ENCODE measurements at places on chromosomes 12 and 14.
A peak's percentile ranks its signal among the peaks of the same experiment; 100 is the strongest.

- no peak for DNase-seq
Observed at GRCh38 chr12:2344885-2345284, 292.1 kb downstream of the CACNA1C start.

DNA sequence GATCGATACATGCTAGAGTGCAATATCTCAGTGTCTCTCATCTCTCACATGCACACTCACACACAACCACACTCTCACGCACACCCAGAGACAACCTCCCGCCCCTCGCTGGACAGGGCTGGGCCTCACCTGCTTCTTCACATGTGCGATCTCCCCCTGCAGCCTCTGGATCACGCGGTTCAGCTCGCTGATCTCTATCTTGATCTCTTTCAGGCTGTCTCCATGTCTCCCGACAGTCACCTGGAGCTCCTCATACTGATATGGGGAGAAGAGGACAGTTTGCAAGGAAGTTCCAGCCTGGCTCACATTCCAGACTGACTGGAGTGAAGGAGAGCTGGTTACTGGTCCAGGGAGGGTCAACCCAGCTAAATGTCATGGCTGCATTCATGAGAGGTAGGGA is 4.4 kb downstream of the KRT2 start:
- DNase-seq, result no peak

DNA sequence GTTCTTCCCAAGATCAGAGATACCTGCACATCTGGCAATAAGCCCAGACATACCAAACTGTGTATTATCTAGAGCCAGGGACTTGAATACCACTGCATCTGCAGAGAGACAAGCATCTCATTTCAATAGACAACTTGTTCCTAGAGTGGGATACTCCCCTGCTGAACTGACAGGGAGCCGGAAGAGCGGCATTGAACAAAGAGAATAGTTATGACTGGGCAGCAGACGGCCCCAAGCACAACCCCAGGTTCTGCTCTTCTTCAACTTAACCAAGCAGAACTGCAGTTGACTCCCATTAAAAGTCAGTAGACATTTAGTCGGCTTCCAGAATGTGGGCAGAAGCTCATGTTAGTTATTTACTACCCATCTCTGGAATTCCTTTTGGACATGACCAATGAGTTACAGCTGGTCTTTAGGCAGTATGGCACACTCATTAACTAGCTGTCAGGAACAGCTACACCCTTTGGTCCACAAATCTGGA is 112.9 kb downstream of the HMGA2 start:
- DNase-seq, result no peak

- DNase-seq, result no peak
Observed at GRCh38 chr14:56065621-56066290, 52.5 kb upstream of the PELI2 start.

DNA sequence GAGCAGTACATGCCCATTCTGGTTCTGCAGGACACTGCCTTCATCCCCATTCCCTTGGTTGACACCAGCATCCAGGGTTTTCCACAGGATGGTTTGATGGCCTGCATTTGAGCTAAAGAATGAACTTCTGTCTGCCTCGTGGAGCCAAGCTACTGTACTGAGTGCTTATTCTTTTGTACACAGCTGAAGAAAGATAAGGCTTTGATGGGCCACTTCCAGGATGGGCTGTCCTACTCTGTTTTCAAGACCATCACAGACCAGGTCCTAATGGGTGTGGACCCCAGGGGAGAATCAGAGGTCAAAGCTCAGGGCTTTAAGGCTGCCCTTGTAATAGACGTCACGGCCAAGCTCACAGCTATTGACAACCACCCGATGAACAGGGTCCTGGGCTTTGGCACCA is 23.7 kb downstream of the BCL2L14 start:
- no peak for DNase-seq

DNA sequence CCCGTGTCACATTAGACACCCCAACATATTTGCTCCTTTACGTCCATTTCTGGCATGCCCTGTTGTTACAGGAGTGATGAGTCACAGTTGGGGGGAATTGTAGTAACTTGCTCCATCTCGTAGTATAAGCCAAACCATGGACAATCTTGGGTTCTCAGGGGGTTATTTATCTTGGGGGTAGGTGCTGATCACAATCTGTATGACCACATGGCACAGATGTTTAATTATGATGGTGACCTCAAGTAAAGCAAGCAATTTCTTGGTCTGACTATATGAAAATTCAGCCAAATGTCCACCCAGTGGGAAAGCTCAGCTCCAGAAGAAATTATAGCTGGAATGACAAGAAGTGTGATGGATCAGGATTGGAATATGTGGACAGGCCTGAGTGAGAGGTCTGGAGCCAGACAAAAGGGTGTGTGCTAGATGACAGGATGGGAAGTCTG is 32.1 kb upstream of the STON2 start:
- DNase-seq, result no peak

- no peak for DNase-seq
Observed at GRCh38 chr12:21627924-21628323, 23.3 kb upstream of the GYS2 start.

- no peak for DNase-seq
Observed at GRCh38 chr12:98126637-98127335, 388.6 kb upstream of the TMPO start.

- peak; percentile 27 for DNase-seq
Observed at GRCh38 chr14:99393059-99393655, 87.5 kb downstream of the SETD3 start.

GRCh38 chr12:74429535-74429934 is 108.1 kb upstream of the ATXN7L3B start:
- DNase-seq, result no peak

- DNase-seq, result peak; percentile 43
Observed at GRCh38 chr14:30270200-30271161, 288.5 kb upstream of the G2E3 start.

GRCh38 chr12:6553051-6553868 is 2.6 kb downstream of the IFFO1 start:
- DNase-seq, result no peak

- DNase-seq, result peak; percentile 55
Observed at GRCh38 chr12:104457746-104458693, 1.3 kb downstream of the CHST11 start.

DNA sequence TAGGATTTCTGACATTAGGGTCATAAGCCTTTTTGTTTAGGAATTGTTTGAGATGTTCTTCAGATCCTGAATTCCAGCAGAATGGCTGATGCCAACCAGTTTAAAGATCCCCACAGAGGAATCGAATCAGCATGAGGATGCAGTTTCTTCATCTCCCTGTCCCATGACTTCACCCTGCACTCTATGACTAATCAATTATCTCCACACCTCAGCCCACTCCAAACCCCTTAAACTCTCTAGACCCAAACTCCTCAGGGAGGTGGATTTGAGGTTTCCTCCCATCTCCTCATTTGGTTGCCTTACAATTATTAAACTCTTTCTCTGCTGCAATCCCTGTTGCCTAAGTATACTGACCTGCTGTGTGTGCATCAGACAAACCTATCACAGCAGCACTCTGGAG is 86.5 kb upstream of the CRY1 start:
- DNase-seq, result no peak

DNA sequence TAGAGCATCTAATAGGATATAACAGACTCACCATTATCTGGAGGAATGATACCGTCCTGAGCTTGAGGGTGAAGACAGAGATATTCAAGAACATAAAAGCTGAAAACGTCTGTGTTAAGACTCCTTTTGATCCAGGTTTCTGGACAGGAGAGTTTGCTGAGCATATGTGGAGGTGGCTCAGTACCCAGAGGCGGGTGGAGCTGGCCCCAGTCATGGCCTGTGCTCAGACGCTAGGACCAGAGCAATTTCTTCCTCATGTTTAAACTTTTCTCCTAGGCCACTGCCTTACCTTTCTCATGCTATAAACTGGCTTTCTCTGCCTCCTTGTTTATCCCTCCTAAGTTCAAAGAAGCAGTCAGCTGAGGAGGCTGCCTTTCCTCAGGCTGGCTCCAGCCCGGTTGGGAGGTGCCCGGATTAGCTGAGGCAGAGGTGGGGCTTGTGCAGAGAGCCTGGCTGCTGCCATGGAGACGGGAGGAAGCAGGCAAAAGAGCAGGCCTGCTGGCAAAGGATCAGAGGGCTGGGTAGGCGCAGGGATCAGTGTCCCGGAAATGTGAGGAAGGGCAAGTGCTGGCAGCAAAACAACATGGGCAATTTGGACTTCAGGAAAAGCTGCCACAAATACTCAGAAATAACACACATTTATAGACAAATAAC is 13.7 kb downstream of the COA8 start:
- DNase-seq, result no peak

DNA sequence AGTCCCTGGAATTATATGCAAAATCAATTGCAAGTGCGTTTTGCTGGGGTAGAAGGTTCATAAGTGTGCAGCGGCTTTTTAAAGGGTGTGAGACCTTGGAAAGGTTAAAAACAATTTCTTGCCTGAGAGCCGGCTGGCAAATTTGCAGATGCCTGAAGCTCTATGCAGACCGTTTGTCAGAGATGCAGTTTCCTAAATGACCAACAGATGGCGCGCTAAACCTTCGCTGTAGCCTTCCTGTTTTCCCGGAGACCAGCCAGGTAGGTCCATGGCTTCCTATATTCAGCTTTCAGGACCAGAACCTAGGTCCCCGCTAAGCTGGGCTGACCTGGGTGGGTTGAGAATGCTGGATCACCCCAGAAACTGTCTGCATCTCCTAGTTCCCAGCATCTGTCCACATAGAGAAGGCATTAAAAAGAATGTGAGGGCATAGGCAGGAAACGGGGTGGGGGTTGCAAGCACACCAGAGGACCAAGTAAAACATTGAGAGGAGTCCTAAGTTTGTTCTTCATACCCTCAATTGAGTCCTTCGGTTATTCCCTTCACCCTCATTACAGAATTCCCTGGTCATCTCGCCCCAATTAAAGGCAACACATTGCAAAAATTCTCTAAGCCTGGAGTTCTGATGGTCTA is 5.7 kb upstream of the NOS1 start:
- peak; percentile 24 for DNase-seq

- DNase-seq, result no peak
Observed at GRCh38 chr12:68453876-68454275, 121.7 kb upstream of the MDM1 start.

DNA sequence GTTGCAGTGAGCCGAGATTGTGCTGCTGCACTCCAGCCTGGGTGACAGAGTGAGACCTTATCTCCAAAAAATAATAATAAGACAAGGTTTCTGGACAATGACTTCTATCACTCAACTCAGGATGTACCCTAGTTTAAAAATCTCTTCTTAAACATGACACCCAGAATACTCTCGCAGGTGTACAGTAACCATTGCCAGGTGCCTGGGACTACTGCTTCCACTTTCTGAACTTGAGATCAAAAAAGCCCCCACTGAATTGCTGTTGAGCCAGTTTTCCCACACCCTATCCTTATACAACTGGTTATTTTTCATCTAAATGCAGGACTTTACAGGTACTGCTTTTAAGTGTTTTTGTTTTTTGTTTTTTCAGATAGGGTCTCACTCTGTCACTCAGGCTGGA is 36.3 kb downstream of the BORCS5 start:
- no peak for DNase-seq

GRCh38 chr14:76463105-76463504 is 87.2 kb downstream of the ESRRB start:
- no peak for DNase-seq

GRCh38 chr12:109109746-109110350 is 6.5 kb upstream of the ACACB start:
- DNase-seq, result no peak

GRCh38 chr12:108565976-108566375 is 3.6 kb downstream of the ISCU start:
- peak; percentile 72 for DNase-seq

- no peak for DNase-seq
Observed at GRCh38 chr12:10454531-10454930, 1.4 kb upstream of the KLRC1 start.

GRCh38 chr14:58107947-58108552 is 44.0 kb downstream of the ARMH4 start:
- peak; percentile 42 for DNase-seq

DNA sequence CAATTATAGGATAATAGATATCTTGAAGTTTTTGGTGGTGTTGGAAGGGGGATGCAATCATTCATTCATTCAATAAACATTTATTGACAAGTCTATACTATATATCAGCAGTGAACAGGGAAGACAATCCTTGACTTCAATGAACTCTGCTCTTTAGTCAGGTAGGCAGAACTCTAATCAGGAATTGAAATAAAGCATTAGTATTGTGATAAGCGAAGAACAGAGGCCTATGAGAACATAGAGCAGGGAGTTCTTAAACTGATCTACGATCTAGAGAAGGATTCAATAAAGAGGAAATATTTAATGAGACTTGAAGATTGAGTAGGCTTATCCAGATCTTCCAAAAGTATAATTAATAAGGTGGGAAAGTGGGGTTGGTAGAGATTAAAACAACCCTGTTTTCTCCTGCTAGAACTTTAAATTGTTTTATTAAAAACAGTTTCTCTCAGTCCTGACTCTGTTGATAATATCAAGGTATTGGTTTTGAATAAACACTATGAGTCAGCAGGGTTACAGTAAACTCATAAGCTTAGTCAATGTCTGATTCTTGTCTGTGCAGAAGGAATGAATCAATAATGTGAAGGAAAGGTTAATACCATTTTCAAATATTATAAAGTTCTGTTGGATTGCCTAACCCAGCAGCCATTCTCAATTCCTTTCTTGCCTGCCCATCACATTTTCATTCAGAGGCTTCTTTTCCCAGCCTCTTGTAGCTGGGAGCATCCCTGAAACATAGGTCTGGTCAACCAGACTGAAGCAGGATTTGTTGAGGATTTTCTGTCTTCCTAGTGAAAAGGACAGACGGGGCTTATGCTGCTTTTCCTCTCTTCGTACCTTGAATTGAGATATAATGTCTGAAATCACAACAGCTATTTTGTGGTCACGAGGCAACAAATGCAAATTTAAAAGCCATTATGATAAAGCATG is 38.9 kb upstream of the KTN1 start:
- DNase-seq, result no peak

GRCh38 chr12:65493913-65494245 is 215.4 kb downstream of the MSRB3 start:
- DNase-seq, result no peak

GRCh38 chr12:14781563-14781962 is 21.7 kb downstream of the WBP11 start:
- no peak for DNase-seq

DNA sequence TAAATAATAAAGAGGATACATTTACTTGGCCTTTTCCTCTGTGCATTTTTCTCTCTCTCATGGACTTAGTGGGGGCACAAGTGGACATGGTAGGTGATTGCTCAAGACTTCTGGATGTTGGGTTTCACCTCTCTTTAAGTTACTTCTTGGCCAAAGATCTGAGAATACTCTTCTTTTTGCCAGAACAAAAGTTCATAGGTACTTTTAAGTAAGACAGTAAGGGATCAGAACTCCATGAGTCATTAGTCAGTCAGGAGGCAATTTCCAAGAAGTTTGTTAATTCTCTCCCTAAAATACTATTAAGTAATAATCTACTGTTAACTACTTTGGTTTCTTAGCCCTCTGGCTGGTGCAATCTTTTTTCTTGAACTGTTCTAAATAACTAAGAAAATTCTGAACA is 84.2 kb downstream of the GRIP1 start:
- no peak for DNase-seq

- no peak for DNase-seq
Observed at GRCh38 chr14:63499701-63500250, 43.4 kb downstream of the PPP2R5E start.

DNA sequence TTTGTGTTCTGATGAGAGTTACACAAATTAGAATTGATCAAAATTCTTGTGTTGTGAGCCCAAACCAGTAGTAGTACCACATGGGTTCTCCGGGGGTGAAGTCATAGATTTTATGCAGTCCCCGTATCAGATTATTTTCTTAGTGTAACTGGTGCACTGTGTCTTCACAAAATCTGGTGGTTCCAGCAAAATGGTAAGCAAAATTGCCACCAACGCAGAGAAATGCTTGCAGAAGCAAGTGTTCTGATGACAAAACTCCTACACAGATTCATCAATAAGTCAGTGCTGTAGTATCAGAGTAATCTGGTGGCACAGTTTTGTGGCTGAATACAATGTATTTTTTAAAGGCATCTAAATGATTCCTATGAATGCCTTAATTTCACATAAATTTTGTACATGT is 1.3 kb upstream of the CACNA2D4 start:
- no peak for DNase-seq
